ENCODE measurements at places on chromosomes 2 and 18. TPM values are rescaled to one million over a fixed set of nuclear protein-coding genes. Genes with fewer than 3 reads are reported as not detected.

DNA sequence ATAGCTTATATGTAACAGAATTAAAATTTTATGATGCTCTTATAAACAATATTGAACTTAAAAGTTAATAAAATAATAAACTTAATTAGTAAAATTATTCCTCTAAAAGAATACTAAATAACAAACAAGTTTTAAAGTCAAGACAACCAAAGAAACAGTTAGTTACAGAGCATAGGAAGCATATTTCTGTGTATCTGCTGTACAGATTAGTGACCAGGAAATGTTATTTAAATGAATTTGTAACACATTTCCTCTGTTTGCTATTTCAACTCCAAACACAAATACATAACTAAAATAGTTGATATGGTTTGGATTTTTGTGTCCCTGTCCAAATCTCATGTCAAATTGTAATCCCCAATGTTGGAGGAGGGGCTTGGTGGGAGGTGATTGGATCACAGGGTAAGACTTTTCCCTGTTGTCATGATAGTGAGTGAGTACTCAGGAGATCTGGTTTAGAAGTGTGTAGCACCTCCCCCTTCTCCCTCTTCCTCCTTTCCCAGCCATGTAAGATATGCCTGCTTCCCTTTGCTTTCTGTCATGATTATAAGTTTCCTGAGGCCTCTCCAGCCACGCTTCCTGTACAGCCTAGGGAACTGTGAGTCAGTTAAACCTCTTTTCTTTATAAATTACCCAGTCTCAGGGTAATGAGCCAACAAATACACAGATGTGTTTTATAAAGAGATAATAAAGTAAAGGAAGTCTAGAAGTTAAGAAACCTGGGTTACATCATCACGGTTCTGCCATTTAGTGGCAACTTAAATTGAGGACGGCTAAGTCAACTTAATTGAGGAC, 51.8 kb downstream of the ROCK2 start:
- no peaks in the 10 kb centered on the region for H3K36me3 ChIP-seq
- H3K4me1 ChIP-seq = peaks cover 39% of the 10 kb centered on the region
- no peak overlapping the region for H3K4me3 ChIP-seq
- H3K27ac ChIP-seq = no peak overlapping the region
- no peak for DNase-seq
- no peaks in the 10 kb centered on the region for H3K27me3 ChIP-seq

The KIF5C gene
- total RNA-seq = 22.2 TPM

GRCh38 chr2:118322406-118322805, 234.1 kb downstream of the INSIG2 start:
- H3K4me1 ChIP-seq = no peaks in the 10 kb centered on the region
- peaks cover 7% of the 10 kb centered on the region for H3K27me3 ChIP-seq
- H3K4me3 ChIP-seq = no peak overlapping the region
- H3K36me3 ChIP-seq = no peaks in the 10 kb centered on the region
- no peak overlapping the region for H3K27ac ChIP-seq

The BMP10 gene
- total RNA-seq = not detected

The NCL gene
- 75.8 TPM for total RNA-seq

- peaks cover 49% of the 10 kb centered on the region for H3K4me1 ChIP-seq
- DNase-seq = no peak
- no peaks in the 10 kb centered on the region for H3K27me3 ChIP-seq
- H3K4me3 ChIP-seq = no peak overlapping the region
- no peaks in the 10 kb centered on the region for H3K36me3 ChIP-seq
- H3K27ac ChIP-seq = peak overlapping the region; percentile 80
Observed at GRCh38 chr18:9823805-9824473, 61.8 kb upstream of the TXNDC2 start.

DNA sequence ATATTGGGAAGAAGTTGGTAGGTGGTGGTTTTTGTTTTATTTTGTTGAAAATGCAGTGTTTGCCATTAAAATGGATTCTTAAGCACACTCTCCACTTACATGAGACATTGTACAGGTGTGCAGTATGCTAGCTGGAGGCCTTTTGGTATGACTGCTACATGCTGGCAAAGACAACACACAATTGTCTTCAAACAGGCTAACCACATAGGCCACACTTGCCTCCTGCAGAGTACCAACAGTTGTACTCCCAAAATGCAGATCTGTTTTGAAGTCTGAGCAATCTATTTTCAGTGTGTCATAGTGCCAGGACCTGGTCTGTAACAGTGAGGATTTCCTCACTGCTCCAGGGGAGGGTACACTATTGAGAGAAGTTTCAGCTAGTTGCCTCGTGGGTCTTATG, 213.6 kb downstream of the ZRANB3 start:
- H3K4me1 ChIP-seq = no peaks in the 10 kb centered on the region
- no peaks in the 10 kb centered on the region for H3K36me3 ChIP-seq
- DNase-seq = no peak
- no peaks in the 10 kb centered on the region for H3K27me3 ChIP-seq

The SERPINB4 gene
- not detected for total RNA-seq

- DNase-seq = no peak
- H3K4me1 ChIP-seq = no peaks in the 10 kb centered on the region
- H3K4me3 ChIP-seq = no peak overlapping the region
- no peak overlapping the region for H3K27ac ChIP-seq
- H3K27me3 ChIP-seq = no peaks in the 10 kb centered on the region
- H3K36me3 ChIP-seq = no peaks in the 10 kb centered on the region
Observed at GRCh38 chr2:137178951-137179377, 413.6 kb downstream of the THSD7B start.

The FAM228A gene
- total RNA-seq = 0.65 TPM

DNA sequence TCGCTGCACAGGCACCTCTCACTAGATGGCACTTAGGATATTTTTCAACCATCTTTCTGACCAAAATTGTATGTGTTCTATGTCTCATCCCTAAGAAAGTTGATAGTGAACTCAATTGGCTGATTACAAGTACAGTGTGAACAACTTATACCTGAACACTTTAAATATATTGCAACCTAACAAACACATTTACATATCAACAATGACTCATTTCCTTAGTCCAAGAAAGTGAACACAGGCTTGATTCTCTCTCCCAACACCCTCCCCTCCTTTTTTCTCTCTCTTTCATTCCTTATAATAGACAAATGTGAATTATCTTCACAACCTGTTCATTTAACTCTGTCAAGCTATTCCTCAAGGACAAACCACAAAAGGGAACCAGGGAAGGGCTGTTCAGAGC, 192.0 kb downstream of the SLC8A1 start:
- H3K27ac ChIP-seq = no peak overlapping the region
- no peak overlapping the region for H3K4me3 ChIP-seq
- H3K4me1 ChIP-seq = no peaks in the 10 kb centered on the region
- no peak for DNase-seq
- H3K27me3 ChIP-seq = no peaks in the 10 kb centered on the region

- H3K36me3 ChIP-seq = no peaks in the 10 kb centered on the region
- H3K4me1 ChIP-seq = no peaks in the 10 kb centered on the region
- H3K27ac ChIP-seq = no peak overlapping the region
Observed at GRCh38 chr2:208531361-208531760, 124.8 kb downstream of the PTH2R start.

GRCh38 chr2:8684540-8684877, 2.7 kb downstream of the ID2 start:
- H3K36me3 ChIP-seq = no peaks in the 10 kb centered on the region
- H3K27ac ChIP-seq = peak overlapping the region; percentile 90
- H3K4me1 ChIP-seq = peaks cover 19% of the 10 kb centered on the region

The SLC23A3 gene
- not detected for total RNA-seq

The LRRC30 gene
- total RNA-seq = not detected

GRCh38 chr2:200373973-200374416, 67.5 kb downstream of the SPATS2L start:
- no peaks in the 10 kb centered on the region for H3K27me3 ChIP-seq
- H3K36me3 ChIP-seq = no peaks in the 10 kb centered on the region
- H3K4me1 ChIP-seq = peaks cover 40% of the 10 kb centered on the region
- no peak overlapping the region for H3K27ac ChIP-seq
- no peak for DNase-seq
- no peak overlapping the region for H3K4me3 ChIP-seq

- H3K27me3 ChIP-seq = no peaks in the 10 kb centered on the region
- DNase-seq = no peak
- H3K36me3 ChIP-seq = no peaks in the 10 kb centered on the region
- H3K4me1 ChIP-seq = no peaks in the 10 kb centered on the region
- no peak overlapping the region for H3K27ac ChIP-seq
Observed at GRCh38 chr18:45107425-45107824, 426.7 kb downstream of the SETBP1 start.

The DSG4 gene
- not detected for total RNA-seq

DNA sequence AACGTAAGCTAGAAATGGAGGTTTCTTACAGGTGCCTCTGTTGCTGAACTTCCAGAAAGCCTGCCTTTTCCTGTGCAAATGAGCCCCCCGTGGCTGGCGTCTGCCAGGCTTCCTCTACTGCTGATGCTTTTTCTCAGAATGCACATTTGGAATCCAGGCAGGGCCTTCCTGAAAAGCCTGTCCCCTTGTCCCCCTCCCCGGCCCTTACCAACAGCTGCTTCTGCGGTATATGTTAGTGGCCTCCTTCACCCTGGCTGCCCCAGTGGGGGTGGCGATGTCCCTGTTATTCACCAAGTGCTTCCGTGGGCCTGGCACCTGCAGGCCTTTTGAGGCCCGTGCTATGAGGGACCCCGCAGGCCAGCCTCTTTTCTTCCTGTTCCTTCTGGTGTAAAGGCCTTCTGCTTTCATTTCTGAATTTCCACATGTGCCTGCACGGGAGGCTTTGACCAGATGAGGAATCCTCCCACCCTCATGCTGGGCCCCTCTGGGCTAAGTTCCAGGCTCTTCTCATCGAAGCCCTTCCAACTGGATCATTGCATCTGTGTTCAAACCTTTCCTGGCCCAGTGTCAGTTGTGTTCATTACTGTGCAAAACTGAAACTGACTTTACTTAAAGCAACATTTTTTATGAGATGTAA, 10.4 kb downstream of the CNDP2 start:
- H3K4me1 ChIP-seq = no peaks in the 10 kb centered on the region
- H3K36me3 ChIP-seq = no peaks in the 10 kb centered on the region
- H3K27me3 ChIP-seq = no peaks in the 10 kb centered on the region
- DNase-seq = no peak

The CMPK2 gene
- total RNA-seq = 7.4 TPM

The FBXO48 gene
- total RNA-seq = 0.94 TPM

The ADGRF3 gene
- total RNA-seq = 0.68 TPM

GRCh38 chr18:37225279-37225678, 340.3 kb downstream of the CELF4 start:
- H3K36me3 ChIP-seq = no peaks in the 10 kb centered on the region
- DNase-seq = no peak
- H3K27me3 ChIP-seq = no peaks in the 10 kb centered on the region
- H3K4me3 ChIP-seq = no peak overlapping the region
- H3K4me1 ChIP-seq = no peaks in the 10 kb centered on the region
- no peak overlapping the region for H3K27ac ChIP-seq

The UGT1A5 gene
- not detected for total RNA-seq

The HNRNPLL gene
- 60.3 TPM for total RNA-seq

The LHCGR gene
- total RNA-seq = 0.65 TPM

DNA sequence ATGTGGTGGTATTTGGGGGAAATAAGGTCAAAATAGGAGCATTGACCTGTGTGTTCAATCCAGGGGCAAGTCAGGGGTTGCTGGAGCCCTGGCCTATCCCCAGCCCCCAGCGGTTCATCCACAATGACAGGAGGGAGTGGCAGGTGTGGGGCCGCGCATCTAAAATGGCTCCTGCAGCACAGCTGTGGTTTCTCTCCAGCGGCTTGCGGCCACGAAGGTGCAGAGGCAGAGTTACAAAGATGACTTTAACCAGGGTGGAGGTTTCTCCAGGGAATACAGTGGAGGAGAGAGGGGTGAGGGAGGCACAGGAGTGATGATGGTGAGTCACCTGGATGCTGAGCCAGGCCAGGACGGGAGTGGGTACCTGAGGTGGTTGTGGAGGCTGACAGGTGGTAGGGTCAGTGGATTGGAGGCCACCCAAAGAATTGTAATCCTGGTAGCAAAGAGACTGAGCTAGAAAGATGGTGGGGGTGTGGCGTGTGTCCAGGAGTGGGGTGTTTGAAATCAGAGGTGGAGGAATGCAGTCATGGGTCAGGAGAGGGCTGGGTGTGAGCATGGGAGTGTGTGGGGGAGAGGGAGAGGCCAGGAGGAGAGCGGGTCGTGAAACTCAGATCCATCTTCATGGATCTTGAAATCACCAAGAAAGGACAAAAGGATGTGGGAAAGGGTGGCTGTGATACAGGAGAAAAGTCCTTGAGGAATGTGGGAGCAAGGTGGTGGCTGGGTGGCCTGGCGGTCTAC, 83.2 kb downstream of the CTIF start:
- no peak for DNase-seq
- peaks cover 13% of the 10 kb centered on the region for H3K36me3 ChIP-seq
- H3K4me3 ChIP-seq = no peak overlapping the region
- H3K4me1 ChIP-seq = no peaks in the 10 kb centered on the region
- no peaks in the 10 kb centered on the region for H3K27me3 ChIP-seq
- no peak overlapping the region for H3K27ac ChIP-seq

The SCG2 gene
- total RNA-seq = not detected

DNA sequence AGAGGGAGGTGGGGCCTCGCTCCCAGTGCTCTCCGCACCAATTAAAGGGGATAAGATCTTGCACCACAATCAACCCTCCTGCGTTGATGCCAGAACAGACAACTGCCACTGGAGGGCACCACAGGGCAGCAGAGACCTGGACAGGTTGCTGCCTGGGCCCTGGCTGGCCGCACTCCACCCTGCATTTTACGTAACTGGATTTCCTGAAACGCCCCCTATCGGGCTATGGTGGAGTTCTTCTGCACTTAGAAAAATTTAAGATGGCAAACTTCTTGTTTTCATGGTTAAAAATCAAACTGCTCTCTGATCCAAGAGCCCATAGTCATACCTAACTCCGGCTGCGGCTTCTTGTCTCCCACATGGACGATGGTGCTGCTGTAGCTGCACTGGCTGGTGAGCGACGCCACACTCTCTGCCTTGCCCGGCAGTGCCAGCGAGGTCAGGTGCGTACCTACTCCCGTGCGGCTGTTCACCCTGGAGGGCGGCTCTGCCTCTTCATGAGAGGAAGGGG, 16.8 kb upstream of the HES6 start:
- H3K4me1 ChIP-seq = no peaks in the 10 kb centered on the region
- DNase-seq = peak; percentile 96
- no peaks in the 10 kb centered on the region for H3K36me3 ChIP-seq
- H3K27ac ChIP-seq = no peak overlapping the region
- H3K27me3 ChIP-seq = no peaks in the 10 kb centered on the region
- no peak overlapping the region for H3K4me3 ChIP-seq

- no peaks in the 10 kb centered on the region for H3K36me3 ChIP-seq
- H3K27me3 ChIP-seq = no peaks in the 10 kb centered on the region
- DNase-seq = no peak
- no peaks in the 10 kb centered on the region for H3K4me1 ChIP-seq
Observed at GRCh38 chr18:77088963-77089722, 43.4 kb downstream of the MBP start.

DNA sequence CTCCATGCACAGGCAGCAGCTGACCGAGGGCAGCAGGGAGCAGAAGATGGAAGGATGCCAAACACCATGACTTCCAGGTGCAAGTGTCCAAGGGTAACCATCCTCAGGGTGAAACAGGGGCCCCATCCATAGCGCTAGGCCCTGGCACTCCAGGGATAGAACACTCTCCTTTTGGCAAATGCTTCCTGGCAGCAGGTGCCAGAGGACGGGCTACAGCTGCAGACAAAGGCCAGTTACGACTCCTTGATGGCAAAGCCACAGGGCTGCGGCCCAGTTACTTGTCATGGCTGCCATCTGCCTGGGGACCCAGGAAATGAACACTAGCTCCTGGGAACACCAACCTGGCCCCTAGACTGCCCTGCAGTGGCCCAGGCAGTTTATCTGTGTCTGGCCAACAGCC, 178.8 kb downstream of the TMEM163 start:
- H3K4me1 ChIP-seq = no peaks in the 10 kb centered on the region
- H3K4me3 ChIP-seq = no peak overlapping the region
- DNase-seq = no peak
- no peak overlapping the region for H3K27ac ChIP-seq
- H3K27me3 ChIP-seq = no peaks in the 10 kb centered on the region

The RSAD2 gene
- 2.9 TPM for total RNA-seq

- no peaks in the 10 kb centered on the region for H3K36me3 ChIP-seq
- H3K27me3 ChIP-seq = no peaks in the 10 kb centered on the region
- no peak for DNase-seq
- H3K27ac ChIP-seq = no peak overlapping the region
- no peak overlapping the region for H3K4me3 ChIP-seq
Observed at GRCh38 chr18:38612904-38613303, 1047.3 kb upstream of the CELF4 start.
